ENCODE measurements at places on chromosomes 1 and 21.
A peak's percentile ranks its signal among the peaks of the same experiment; 100 is the strongest.

GRCh38 chr1:228060458-228061190 is 21.9 kb upstream of the ARF1 start:
- DNase-seq: peak; percentile 31

DNA sequence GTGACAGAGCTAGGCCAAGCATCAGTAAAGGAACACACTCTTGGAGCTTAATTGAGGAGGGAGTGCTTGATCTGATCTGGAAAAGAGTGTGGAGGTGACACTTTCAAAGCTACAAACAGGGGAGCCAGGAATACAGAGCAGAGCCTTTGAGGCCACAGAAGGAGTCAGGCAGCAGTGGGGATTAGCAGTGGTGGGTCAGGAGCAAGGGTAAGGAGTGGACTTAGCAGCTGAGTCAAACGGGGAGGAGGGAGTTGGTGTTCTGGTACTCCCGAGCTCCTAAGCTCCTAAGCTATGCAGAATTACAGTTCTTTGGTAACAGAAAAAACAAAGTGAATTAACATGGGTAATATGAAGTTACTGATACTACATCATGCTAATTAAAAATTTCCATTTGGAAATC is 14.5 kb downstream of the RAB4A start:
- DNase-seq: peak; percentile 6

GRCh38 chr1:208071435-208072031 is 160.6 kb upstream of the CD34 start:
- DNase-seq: no peak

- DNase-seq: peak; percentile 33
Measured at GRCh38 chr1:3402258-3403010, 52.0 kb upstream of the ARHGEF16 start.

GRCh38 chr1:18943914-18944572 is 12.4 kb downstream of the IFFO2 start:
- DNase-seq: no peak

DNA sequence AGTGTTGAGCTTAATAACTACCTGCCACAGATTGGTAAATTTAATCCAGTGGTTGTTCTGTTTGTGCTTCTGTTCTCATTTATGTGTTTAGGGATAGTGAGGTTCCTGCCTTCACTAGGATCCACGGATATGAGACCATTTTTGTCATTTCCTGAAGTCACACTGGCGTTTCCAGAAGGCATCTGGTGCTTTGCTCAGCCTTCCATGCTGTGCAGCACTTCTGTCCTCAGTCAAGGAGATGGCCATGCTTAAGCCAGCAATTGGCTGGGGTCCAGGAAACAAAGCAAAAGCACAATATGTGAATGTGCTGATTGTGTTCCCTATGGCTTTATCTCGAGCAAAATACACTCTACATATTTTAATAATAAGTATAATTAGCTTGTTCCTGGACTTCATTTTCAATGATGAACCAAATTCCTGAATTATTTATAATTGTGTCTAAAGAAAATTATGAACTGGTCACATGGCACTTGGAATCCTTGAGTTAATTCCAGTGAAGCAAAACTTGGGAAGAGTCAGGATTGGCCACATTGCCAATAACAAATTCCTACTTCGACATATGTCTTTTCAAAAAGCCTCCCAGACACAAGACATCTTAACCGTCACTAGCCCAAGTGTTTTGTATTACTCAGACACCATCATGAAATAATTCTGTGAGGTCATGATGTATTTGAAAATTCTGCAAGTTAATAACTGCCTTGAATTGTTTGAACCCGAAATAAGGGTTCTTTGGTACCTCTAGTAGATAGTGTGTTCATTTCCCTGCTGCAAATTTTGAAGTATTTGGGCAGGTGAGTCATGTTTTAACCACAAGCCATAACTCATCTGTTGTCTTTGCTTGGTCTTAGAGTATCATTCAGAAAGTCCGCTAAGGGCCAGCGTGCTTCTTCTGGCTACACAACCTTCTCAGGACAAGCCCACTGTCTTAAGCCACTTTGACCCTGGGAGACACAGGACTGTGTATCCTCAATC is 412.4 kb downstream of the DISC1 start:
- no peak for DNase-seq

GRCh38 chr1:215797859-215798258 is 230.8 kb downstream of the KCTD3 start:
- DNase-seq: no peak

DNA sequence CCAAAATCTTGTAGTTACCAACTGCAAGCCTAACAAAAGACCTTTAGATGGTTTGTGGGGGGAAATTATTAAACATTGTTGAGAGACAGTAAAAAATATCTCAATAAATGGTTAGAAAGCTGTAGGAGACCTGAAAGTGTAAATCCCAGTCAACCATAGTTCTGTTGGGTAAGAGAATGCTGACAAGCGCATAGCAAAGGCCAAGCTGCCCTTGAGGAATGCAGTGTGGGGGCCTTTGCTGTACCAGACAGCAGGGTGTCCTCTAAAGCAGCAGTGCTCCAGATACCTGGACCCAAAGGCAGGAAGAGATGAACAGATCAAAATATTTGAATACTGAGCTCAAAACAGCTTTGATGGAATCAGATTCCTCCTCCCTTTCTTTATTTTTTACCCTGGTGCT is 54.6 kb downstream of the OBSCN start:
- no peak for DNase-seq

- DNase-seq: no peak
Measured at GRCh38 chr1:207459008-207459407, 4.9 kb downstream of the CR2 start.

- no peak for DNase-seq
Measured at GRCh38 chr1:47555306-47555705, 117.5 kb downstream of the FOXD2 start.

- no peak for DNase-seq
Measured at GRCh38 chr1:4792565-4792964, 138.2 kb downstream of the AJAP1 start.

GRCh38 chr1:116465845-116466685 is 93.0 kb downstream of the ATP1A1 start:
- DNase-seq: no peak

GRCh38 chr1:189658381-189658780 is 819.3 kb downstream of the BRINP3 start:
- DNase-seq: no peak

Measured in adipocyte (in vitro differentiated cells).